ENCODE measurements at places on chromosomes 6 and 20. TPM values are rescaled to one million over a fixed set of nuclear protein-coding genes. Genes with fewer than 3 reads are reported as not detected.

Gene TFAP2A
- 10.2 TPM for total RNA-seq

Gene OSER1
- total RNA-seq, result 58.7 TPM

Gene HAO1
- not detected for total RNA-seq

Gene FOXC1
- total RNA-seq, result 16.0 TPM

Gene TMEM217
- total RNA-seq, result 0.31 TPM

Gene PROKR2
- total RNA-seq, result not detected

Gene RIPPLY2
- not detected for total RNA-seq

Gene GCNT2
- total RNA-seq, result 27.3 TPM

Gene NOTCH4
- total RNA-seq, result 2.0 TPM

Gene TMC2
- not detected for total RNA-seq

Gene HLA-DOA
- not detected for total RNA-seq

Gene EYS
- total RNA-seq, result not detected

Gene ORC3
- 60.4 TPM for total RNA-seq

Gene RNF217
- total RNA-seq, result 14.8 TPM

Gene ADGB
- total RNA-seq, result not detected

DNA sequence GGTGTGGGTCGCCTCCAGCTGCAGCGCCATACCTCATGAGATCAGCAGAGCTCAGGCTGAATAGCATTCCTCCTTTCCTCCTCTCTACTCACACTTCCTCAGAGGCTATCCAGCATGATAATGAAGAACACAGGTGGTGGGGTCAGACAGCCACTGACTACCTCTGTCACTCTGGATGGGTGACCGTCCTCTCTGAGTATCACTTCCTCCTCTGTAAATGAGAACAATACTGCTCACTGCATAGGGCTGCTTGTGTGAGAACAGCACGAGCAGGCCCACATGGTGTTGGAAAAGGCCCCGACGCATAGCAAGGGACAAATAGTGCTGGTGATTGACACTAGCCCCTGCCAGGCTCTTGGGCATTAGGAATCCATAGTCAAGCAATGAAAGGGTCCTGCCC, 239.1 kb downstream of the PRKN start:
- no peak for DNase-seq

- no peak for DNase-seq
These were observed 93.1 kb downstream of the EPB41L2 start for GRCh38 chr6:130969791-130970491.

GRCh38 chr6:119148098-119148824, 69.8 kb upstream of the FAM184A start:
- DNase-seq, result no peak

- no peak for DNase-seq
These were observed 179.5 kb downstream of the SYNDIG1 start for GRCh38 chr20:24648919-24649318.

- DNase-seq, result no peak
These were observed 19.2 kb upstream of the STK38 start for GRCh38 chr6:36566418-36566905.

GRCh38 chr6:67433124-67433523, 1202.0 kb upstream of the ADGRB3 start:
- no peak for DNase-seq

DNA sequence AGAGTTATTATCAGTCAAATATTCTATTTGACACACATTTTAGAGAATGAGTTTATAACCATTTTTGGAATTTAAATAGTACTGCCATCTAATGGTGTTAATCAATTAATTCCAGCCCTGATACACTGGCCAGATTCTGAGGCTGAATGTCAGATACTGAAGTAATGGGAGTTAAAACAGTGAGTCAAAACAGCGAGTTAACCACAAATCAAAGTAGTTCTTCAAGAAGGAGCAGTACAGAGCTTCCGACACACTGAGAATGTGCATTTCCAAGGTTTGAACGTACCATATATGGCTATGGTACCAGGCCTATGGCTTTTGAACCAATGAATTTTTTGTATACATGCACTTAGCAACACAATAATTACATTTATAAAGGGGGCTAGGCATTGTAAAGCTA, 11.3 kb upstream of the CEP43 start:
- DNase-seq, result no peak

- DNase-seq, result no peak
These were observed 65.9 kb downstream of the RIN2 start for GRCh38 chr20:19823971-19824370.

GRCh38 chr6:133466680-133467079, 225.5 kb downstream of the EYA4 start:
- DNase-seq, result no peak

GRCh38 chr6:78324213-78324612, 543.1 kb upstream of the IRAK1BP1 start:
- no peak for DNase-seq

DNA sequence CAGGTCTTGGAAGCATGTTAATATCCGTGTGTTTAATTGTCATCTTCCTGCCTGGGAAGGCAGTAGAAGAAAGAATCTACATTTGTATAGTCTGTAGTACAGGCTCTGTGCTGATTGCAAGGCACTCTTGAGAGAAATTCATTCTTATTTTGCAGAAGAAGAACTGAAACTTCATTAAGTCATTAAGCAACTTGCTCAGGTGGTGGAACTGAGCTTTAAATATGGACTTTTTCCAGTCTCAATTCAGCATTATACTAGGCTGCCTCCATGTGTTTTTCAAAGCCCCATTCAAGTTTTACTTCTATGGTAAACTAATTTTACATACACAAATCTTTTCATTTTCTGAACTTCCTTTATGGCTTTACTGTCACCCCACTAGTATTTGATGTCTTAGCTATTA, 18.7 kb downstream of the ZNF451 start:
- DNase-seq, result no peak

- no peak for DNase-seq
These were observed 311.0 kb downstream of the CENPW start for GRCh38 chr6:126650931-126651330.

- DNase-seq, result no peak
These were observed 4.4 kb upstream of the OCSTAMP start for GRCh38 chr20:46554828-46555227.

DNA sequence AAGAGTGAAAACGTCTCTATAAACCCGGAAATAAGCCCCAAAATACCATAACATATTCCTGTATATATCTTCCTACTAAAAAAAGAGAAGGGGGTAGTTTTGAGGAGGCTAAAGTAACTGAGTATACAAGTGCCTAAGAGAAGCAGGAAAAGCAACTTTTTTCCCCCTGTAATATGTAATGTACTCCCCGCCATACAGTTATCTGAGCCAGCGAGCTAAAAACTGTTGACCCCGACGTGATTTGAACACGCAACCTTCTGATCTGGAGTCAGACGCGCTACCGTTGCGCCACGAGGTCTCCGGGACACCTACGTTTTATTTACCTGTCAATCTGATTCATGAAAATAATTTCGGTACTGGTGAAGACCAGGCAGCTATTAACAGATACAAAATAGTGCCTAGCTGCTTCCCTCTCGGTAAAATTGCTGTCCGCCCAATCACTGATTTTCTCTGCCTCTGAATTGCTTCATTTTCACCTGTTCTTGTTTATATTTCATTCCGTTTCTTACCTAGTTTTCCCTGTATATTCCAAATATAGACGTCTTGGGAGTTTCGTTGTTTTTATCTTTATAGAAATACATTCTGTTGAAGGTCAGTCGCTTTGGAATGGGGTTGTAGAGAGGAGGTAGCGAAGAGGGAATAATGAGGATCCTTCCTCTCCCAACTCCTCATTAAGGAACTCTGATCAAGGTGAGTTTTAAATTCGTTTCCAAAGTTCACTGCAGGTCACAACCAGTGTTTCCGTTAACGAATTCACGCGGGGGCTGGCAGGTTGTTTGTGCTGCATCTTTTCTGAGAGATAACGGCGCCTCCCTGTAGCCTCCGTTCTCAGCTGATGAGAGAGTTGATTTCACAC, 33.6 kb upstream of the BTN3A2 start:
- DNase-seq, result no peak

DNA sequence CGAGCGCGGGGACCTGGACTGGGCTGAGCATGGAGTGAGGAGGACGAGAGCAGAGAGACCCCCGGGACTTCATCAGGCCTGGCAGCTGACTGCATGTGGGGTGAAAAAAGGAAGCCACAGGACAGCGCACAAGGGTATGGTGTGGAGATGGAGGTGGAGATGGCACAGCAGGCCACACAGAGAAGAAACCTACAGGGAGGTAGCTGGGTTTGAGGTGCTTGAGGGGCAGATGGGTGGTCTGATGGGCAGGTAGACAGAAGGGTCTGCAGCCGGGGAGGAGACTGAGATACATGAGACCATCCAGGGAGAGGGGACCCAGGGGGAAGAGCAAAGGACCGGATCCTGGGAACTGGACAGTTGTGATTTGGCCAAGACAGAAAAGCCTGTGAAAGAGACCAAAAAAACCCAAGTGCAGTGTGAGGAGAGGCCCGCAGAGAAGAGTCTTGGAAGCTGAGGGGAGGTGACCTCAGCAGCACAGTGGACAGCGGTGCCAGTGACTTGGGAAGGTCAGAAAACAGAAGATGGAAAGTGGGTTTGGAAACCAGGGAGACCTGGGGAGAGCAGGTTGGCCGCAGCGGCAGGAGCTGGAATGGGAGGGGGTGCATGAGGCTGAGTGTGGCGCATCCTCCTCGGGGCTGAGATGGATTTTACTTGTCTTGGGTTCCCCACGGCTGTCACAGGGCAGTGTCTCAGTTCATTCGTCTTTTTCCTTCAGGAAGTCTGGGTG, 5.5 kb downstream of the HLA-DPB1 start:
- DNase-seq, result no peak

- DNase-seq, result no peak
These were observed 22.8 kb upstream of the KHDC1 start for GRCh38 chr6:73285674-73286283.

GRCh38 chr20:49045440-49046086, 549 bp upstream of the CSE1L start:
- no peak for DNase-seq

DNA sequence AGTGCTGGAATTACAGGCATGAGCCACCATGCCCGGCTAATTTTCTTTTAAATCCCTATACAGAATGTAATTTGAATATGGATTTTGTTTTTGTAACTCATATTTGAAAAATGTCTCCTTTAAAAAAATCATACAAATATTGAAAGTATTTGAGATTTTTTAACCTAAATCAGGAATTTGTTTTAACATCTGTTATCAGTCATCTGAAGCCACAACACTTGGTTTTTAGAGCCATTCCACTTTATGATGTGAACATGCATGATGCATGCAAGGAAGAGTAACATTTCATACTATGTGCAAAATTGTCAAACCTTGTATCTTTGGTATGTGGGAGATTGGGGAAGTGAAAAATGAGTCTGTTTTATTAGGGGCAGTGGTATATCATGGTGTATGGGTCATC, 124.5 kb upstream of the AHI1 start:
- DNase-seq, result no peak

DNA sequence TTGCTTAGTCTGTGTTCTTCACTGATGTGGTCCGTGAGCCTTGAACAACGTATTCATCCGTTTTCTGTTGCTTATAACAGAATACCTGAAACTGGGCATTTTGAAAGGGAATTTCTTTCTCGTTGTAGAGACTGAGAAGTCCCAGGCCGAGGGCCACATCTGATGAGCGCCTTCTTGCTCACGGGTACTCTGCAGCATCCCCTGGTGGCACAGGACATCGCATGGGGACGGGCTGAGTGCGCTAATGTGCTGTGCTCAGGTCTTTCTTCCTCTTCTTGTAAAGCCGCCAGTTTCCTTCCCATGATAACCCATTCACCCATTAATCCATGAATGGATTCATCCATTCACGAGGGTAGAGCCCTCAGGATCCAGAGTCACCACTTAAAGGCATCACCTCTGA, 161.0 kb downstream of the NFATC2 start:
- DNase-seq, result no peak

- peak; percentile 48 for DNase-seq
These were observed 40.5 kb downstream of the DSE start for GRCh38 chr6:116411284-116411623.

GRCh38 chr6:50076431-50076830, 26.7 kb upstream of the DEFB112 start:
- DNase-seq, result no peak

DNA sequence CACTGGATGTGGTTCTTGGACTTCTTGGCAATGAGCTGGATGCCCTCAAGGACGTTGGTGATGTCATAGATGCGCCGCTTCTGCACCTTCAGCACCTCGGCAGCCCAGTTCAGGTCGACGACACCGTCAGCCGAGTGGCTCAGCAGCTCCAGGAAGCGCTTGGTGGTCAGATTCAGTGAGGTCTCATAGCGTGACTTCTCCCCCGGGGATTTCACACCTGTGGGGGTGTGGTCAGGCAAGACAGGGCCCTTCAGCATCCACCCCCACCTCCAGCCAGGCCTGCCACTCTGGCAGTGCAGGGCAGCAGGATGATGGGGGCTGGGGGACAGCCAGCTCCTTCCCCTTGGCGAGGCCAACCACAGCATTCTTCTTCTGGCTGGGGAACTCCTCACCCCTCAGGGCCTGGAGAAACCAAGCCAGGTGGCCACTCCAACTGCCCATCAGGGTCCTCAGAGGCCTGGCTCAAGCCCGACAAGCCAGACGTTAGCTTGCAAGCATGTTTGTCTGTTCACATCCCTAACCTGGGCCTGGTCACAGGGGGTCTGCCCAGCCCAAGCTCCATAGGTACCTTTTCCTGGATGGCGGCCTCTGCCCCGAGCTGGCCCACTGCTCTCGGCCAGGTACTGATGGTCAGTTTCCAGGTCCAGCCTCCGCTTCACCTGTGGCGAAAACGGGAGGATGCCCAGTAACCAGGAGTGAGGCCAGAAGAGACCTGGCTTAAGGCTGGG, 5.7 kb upstream of the NECAB3 start:
- DNase-seq, result no peak

GRCh38 chr6:156163311-156163710, 613.9 kb upstream of the ARID1B start:
- DNase-seq, result no peak

- DNase-seq, result no peak
These were observed 38.9 kb downstream of the PIGU start for GRCh38 chr20:34638039-34638292.

DNA sequence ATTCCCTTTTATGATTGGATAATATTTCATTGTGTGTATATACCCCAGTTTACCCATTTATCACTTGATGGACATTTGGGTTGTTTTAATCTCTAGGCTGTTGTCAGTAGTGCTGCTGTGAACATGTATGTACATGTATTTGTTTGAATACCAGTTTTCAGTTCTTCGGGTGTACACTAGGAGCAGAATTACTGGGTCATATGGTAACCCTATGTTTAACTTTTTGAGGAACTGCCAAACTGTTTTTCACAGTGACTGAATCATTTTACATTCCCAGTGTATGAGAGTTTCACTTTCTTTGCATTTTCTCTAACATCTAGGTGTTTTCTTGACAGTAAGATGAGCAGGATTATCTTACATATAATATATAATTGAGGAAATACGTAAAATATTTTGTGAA, 44.7 kb upstream of the ADIG start:
- no peak for DNase-seq

DNA sequence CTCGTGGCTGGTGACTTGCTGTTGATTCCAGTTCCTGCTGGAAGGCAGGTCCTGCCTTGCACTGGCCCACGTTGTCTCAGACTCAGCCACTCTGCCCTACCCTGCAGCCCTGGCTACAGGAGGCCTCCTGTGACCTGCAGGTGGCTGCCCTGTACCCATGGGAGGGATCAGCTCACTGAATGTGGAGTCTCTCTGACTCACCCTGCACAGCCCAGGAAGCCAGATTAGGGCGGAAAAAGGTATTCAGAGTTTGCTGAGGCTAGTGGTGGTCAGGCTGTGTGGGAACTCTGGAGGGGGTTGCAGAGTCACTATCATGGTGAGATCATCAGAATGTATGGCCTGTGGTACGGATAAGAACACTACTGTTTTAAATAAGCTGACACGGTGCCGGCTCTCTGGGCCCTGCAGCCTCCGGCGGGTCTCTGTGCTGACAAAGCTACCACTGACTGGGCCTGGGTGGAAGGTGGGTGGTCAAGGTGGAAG, 24.7 kb upstream of the PYGB start:
- DNase-seq, result peak; percentile 96
